ENCODE measurements at places on chromosomes 7 and 10.

- no peak for DNase-seq
Measured at GRCh38 chr7:98414205-98414900, 13.5 kb upstream of the BAIAP2L1 start.

- DNase-seq = no peak
Measured at GRCh38 chr10:93495654-93496321, 624 bp upstream of the CEP55 start.

DNA sequence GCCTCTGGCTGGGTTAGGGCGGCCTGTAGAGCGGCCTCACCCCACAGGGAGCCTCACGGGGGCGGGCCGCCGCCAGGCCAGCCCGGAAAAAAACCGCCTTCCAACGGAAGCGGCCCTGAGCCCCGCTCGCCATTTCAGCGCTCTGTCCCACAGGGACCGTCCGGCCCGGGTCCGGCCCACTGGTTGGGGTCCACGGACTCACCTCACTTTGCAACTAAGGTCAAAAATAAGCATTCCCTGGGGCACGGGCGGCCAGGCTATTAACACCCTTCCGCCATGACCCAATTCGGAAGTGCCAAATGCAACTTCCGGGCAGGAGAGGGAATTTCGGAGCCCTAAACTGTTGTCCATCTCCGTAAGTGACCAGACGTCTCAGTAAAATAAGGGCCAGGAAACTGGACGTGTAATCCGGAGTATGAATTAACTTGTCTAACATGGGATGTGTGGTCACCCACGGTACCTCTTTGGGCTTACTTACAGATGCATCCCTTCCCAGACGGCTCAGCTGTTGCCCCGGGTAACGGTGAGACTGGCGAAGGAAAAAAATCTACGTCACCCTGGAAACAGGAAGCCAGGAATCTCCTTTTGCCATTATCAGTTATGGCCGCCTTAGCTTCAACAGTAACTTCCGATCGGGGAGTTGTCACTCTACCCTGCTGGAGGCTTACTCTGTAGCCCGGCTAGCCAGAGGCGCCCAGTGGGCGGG, at the start of gene BBIP1:
BBIP1 (minus strand) TSS at position 538 of the 706 bp plus-strand sequence. CDS start 1,023 bp downstream, outside the sequence.
- DNase-seq = no peak

DNA sequence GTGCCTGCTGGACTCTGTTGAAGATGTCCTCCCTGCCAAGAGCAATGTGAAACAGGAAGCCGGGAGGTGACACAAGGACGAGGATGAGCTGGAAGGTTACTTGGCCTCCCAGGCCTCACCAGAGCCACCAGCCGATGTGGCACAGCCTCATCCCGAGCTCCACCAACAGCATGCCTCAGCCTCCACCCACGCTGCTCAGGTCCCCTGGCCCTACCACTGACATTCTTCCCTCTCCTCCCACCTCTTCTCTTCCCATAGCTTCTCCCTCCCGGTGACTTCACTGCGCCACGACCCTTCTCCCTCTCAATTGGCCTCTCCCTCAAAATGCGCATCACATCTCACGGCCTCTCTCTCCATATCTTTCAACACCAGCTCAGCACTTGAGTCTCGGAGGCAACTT, 249.9 kb downstream of the SKAP2 start:
- DNase-seq = no peak

GRCh38 chr10:4596951-4597350, 229.1 kb upstream of the AKR1E2 start:
- no peak for DNase-seq

- no peak for DNase-seq
Measured at GRCh38 chr10:102299873-102300272, 54.5 kb downstream of the GBF1 start.

DNA sequence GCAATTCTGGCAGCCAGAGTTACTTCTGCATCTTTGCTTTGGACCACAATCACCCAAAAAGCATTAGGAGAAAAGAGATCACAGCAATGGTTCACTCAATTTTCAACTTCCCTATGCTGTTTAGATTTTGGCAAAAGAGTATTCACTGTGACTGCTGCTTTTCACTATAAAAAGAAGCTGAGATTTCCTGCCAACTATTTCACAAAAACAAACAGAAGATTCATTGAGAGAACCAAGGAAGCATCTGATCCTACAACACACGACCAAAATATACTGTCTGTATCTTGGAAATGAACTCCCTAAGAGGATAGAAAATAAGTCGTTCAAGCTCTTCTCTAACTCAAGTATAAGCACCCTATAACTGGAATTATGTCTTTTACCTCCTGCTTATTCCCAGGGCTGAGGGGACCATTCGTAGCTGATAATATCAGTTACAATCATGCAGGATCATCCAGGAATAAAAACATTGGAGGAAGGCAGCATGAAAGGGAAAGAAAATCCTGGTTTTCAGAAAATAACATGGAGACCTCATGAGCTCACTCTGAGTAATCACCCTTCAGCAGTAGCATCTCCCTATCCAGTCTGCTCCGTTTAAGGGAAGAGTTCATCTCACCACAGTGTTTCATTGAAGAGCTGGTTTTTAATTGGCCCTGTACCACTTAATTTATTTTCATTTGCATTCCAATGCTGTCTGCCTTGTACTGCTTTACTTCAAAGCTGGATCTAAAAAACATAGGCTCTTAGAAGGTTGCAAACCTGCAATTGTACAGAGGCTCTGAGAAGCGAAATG, 256.2 kb downstream of the PAXIP1 start:
- DNase-seq = no peak

- no peak for DNase-seq
Measured at GRCh38 chr10:3495281-3495680, 289.7 kb downstream of the KLF6 start.

- no peak for DNase-seq
Measured at GRCh38 chr10:121216721-121217181, 365.6 kb downstream of the WDR11 start.

GRCh38 chr10:123515661-123516060, 150.5 kb upstream of the GPR26 start:
- no peak for DNase-seq

DNA sequence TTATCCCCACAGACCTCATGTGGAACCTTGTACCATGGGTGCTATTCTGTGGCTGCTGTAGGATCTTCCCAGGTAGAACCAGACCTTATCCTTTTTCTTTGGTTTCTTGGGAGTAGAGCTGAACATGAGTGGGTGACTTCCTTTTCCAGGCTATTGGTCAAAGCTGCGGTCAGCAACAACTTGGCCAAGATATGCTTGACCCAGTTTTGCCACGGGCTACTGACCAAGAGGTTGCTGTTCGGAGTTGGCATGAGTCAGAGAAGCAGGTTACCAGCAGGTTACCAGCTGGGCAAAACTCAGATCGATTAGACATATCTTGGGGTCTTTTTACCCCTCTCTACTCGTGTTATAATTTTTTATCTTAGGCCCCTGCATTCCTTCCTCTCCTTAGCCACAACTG, 36.7 kb upstream of the HDAC9 start:
- no peak for DNase-seq

DNA sequence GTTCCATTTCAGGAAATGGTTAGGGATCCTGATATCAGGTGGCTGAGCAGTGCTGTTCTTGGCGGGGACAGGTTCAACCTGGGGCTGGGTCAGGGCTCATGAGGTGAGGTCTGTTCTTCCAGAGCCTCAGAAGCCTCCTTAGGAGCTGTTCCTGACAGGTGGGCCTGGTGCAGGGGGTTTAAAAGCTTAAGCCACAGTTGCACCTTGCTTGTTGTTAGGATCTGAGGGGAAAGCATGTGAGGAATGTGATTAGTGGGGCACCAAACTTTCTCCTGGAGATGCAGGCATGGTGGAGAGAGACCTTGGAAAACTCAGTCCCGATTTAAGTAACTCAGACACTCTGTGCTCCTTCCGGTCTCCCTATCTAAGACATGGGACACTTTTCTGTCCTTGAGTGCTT, 18.7 kb upstream of the CRHR2 start:
- DNase-seq = no peak

DNA sequence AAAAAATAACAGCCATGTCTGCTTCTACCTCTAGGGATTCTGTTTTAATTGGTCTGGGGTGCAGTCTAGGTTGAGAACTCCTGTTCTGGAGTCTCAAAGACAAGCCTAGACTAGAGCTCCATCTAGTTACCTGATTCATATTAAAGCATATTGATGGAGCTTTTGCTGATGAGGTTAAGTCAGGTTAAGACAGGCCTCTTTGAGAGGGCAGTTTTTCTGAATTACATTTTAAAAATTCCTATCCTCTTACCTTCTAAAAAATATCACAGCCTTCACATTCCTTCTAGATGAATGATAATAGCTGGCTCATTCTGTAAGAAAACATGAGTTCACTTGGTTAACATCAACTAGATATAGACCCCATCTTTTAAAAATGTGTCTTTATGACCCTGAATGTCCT, 28.9 kb downstream of the MGAM start:
- DNase-seq = no peak

DNA sequence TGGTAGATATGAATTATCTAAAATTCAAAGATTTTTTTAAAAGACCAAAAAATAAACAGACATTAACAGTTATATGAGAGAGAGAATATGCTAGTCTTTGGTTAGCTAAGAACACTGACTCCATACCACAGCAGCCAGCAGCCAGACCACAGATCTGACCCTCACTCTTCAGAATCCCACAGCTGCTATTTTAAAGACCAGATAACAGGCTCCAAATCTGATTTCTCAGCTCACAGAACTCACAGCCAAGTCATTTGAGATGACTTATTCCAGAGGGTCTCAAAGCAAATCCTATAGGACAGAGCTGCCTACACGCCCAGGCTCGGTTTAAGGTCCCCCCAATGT, 20.4 kb downstream of the NUDCD3 start:
- no peak for DNase-seq

DNA sequence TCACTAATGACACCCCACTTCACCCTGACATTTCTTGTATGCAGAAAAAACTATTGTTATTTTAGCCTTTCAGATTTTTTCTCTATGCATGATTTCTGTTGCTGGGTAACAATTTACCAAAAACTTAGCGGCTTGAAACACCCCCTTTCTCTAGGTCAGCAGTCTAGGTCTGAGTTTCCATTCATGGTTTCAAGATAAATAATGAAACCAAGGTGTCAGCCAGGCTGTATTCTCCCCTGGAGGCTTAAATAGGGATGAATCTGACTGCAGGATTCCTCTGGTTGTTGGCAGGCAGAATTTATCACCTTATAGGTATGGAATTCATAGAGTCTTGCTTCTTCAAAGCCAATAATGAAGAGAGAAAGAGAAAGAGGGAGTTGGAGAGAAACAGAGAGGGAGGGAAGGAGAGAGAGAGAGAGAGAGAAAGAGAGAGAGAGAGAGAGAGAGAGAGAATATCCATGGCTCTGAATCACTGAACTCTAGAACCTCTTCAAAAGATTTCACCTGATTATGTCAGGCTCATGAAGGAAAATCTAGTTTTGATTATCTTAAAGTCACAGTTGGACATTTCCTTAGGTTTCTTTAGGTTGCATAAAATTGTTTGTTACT, 1224.6 kb upstream of the LRRTM3 start:
- no peak for DNase-seq

DNA sequence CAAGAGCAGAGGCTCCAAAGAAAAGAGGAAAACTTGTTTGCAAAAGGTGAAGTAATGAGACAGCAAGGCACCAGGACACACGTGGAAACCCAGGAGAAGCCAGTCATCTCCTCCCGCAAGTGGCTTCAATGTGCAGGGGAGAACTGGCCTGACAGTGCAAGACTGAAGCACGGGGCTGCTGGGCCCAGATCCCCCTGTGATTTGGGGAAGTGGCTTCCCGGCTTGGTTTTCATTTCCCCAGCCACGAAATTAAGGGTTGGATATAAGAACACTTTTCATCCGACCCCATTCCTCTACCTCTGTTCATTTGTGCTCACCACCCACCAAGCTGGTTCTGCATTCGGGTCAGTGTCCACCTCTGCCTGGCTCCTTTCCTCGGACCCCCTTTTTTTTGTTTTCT, 306.4 kb downstream of the FGFR2 start:
- DNase-seq = no peak

GRCh38 chr7:131342864-131343442, 15.3 kb downstream of the MKLN1 start:
- DNase-seq = no peak

- DNase-seq = no peak
Measured at GRCh38 chr10:59560990-59561389, 148.7 kb downstream of the SLC16A9 start.

- DNase-seq = no peak
Measured at GRCh38 chr10:20233423-20233822, 417.2 kb downstream of the PLXDC2 start.

GRCh38 chr10:116178086-116178605, 94.9 kb downstream of the GFRA1 start:
- no peak for DNase-seq

- DNase-seq = no peak
Measured at GRCh38 chr10:32266566-32266965, 80.4 kb downstream of the EPC1 start.

GRCh38 chr7:1667566-1668395, 2.3 kb upstream of the ELFN1 start:
- DNase-seq = no peak

GRCh38 chr10:62588116-62588515, 213.9 kb downstream of the ZNF365 start:
- DNase-seq = no peak

DNA sequence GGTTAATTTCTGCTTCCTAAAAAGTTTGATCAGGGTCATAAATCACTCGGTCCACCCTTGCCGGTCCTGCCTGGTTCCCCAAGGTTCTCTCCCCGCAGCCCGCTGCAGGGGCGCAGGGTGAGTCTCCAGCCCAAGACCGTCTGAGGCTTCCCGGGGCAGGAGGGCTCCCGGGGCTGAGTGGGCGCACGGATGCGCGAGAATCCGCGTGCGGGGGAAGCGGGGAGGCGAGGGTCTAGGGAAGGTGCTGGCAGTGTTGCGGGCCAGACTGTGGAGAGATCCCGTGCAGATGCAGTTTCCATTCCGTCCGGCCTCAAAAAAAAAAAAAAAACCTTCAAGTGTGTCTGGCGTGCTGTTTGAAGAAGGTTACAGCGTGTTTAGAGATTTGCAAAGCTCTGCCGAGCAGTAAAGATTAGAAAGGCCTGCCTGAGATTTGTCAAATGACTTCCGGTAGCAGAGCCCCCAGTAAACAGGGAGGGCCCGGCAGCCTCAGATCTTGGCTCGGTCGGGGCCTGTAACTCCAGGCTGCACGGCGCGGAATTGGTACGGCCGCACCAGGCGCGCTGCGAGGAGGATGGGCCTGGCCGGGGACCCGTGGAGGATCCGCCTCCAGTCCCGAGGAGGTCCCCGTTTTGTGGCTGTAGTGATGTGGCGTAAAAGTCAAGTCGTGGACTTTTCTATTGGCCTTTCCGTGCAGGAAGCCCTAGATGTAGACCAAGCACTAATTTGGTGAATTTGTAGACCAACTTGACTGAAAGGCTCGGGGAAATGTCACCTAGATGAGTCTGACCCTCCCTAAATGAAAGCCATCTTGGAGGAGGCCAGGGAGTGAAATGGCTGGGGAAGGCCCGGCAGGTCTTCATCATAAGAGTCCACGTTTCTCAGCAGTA, 293.2 kb upstream of the NFE2L3 start:
- DNase-seq = no peak

All from CD4-positive, alpha-beta T cell treated with Interleukin-1 beta for 1 hour (primary cell).